Brain (organoid and tissue), 16 donors: ENCODE measurements at places on chromosomes 6 and 20.

DNA sequence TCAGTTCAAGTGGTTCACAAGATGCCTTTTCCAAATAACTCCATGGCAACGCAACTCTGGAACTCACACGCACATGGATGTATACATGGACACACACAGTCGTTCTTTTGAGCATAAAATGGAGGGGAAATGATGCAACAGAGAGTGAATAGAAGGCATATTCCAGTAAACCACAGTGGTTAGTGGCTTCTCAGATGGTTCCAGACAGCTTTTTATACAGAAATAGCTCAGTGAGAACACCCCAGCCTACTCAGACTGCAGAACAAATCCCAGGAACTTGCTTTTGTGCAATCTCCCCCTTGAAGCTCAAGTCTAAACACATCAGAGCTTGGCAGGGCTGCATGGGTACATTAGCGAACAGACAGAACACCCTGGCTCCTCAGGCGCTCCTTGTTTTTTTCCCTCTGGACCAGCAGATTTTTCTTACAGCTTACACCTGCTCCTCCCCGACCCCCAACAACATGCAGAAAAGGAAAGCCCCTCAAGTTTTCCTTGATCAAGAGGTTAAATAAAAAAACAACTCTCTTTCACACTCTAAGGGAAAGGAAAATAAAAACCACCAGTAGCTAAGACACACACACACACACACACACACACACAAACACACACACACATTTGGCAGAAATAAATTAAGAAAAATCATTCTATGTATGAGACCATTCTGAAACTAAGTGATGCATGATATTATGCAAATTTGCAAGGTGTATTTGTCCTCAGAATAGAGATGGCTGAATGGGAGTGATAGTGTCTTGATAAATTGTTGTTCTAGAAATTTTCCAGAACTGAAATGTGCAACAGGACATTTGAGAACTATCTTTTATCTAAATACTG, 51.2 kb upstream of the RANBP9 start:
- peak; percentile 78 for DNase-seq

DNA sequence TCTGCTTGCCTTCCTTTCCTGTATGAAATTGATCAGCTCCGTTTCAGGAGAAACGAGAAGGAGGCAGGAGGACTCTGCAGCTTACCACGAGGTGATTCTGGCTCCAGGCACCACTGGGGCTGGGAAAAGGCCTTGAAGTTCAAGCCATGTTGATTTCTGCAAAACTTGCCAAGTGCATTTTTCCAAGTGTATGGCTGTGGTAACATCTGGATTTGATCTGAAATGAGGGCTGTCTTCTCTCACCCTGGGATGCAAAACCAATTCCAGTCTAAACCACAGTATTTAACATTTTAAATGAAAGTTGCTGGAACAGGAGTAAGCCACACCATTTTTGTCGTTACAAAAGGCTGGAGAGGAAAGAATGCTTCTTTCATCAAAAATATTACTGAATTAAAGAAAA, 36.1 kb upstream of the FAM210B start:
- DNase-seq = peak; percentile 2

DNA sequence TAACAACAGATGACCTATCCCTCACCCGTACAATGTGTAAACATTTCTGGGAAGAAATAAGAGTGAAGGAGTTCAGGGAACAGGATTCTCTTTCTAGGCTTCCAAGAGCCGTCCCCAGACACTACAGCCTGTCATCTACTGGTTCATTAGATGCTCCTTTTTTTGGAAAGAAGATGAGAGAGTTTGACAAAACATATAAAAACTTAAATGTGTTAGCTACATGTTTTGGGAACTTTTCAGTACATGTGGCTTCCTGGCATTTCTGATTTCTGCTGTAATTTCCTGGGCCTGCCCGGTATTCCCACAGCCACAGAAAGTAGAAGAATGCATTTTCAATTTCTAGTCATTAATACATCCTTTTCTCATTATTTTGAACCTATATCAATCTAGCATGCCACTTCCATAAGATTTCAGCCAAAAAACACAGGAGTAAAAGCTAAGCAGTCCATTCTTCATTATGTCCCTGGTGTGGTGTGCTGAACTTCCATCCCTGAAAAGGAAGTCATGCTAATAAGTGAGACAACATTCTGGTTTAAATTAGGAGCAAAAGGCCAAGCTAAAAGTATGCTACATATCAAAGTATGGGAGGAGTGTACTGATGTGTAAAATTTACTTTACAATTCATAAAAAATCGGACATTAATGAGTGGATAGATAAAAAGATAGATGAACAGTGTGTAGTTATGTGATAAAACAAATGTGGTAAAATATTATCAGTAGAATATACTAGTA, 198.2 kb downstream of the WDR27 start:
- DNase-seq = no peak

DNA sequence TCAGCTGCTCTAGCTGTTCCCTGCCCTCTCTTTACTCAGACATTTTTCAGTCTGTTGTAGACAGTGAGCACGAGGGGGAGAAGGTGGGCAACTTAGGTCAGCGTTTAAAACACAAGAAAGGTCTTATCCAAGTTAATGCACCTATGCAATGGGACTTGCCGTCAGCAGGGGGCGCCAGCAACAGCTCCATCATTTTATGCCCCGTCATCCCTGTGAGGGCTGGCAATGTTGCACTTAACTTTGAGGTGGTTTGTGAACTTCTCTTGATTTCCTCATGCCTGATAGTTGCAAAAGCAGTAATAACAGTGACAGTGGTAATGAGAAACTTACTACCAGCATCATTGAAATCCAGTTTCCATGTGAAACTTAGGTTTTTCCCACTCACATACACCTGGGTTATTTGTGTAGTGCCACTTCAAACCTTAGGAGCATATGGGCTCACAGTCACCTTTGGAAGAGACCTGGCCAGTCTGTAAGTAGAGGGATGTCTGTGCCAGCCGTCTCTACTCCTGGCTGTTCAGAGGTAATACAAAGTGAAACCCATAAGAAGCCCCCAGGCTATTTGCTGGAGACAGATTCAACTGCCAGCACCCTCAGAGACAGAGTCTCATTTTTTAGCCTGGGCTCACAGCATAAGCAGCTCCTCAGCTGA, 44.9 kb upstream of the ID1 start:
- DNase-seq = no peak

- no peak for DNase-seq
Observed at GRCh38 chr6:147077251-147077650, 127.0 kb upstream of the STXBP5 start.

DNA sequence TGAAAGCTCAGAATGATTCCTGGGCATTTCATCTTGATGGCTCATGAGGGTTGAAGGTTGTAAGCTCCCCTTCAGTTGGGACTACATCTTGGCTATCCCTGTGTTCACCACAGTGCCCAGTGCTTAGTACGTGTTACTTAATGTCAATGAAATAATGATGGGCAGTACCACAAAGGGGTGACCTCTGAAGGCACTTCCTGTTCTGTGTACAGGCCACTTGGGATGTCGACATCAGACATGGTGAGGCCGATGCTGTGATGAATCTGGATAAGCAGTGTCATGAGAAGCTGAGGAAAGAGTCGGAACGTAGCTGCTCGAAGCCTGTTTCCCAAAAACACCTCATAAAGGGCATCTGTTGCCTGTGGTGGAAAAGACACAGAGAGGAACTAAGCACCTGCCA, 27.6 kb upstream of the RBL1 start:
- DNase-seq = no peak

DNA sequence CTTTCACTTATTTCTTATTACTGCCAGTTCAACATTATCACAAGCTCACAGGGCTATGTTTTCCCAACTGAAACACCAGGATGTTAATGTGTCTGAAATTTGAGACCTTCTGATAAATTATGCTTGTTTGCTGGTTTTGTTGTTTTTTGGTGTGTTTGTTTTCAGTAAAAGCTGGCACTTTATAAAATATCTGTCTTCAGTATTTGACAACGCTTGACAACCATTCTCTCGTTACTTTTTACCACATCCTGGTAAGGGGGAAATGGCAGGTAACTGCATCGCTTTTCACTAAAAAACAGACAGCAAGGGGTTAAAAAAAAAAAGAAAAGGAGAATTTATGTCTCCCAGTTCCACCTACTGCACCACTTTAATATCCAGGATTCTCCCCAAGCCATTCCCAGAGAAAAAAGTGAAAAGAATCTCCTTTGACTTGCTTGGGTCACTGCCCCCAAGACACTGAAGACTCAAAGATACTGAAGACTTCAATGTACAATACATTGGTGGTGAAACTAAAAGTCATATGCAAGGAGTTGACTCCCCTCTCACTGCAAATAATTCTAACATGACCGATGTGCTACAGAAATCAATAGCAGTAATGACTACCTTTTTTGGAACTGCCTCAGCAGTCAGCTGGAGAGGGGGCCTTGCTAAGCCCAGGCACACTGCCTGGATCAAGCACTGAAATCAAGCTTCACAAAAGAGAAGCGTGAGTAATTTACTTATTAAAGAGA, 88.9 kb downstream of the HIVEP2 start:
- no peak for DNase-seq

DNA sequence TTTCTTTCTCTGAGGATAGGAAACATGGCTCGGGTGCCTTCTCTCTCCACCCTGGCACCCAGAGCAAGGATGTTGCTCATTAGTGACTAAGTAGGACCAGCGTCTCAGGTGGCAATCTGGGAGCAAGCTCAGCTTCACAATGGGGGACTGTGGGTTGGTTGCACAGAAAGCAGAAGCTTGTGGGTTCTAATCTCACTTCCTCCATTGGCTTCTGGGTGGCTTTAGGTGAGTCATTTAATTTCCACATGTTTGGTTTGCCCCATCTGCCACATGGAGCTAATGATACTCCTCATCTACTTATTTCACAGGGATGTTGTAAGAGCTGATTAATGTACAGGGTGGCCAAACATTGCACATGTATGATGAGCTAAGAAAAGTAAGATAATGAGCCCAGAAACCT, 54.8 kb upstream of the AKIRIN2 start:
- no peak for DNase-seq

DNA sequence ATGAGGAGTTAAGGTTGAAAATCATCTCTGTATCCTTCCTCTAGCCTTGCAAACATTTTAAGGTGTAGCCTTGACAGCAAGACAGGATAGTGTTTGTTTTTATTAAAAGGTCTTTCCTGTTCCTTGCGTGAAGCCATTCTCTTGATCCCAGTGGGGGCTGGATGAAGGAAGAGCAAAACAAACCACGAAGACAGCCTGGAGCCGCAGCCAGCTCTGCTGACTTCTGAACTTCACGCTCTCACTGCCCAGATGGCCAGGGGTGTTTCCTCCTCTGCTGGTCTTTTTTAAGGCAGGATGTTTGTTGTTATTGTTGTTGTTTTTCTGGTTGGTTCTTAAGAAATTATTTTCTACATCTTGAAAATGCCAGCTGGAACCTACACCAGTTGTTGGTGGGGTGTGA, 156.4 kb downstream of the MTHFD1L start:
- no peak for DNase-seq

DNA sequence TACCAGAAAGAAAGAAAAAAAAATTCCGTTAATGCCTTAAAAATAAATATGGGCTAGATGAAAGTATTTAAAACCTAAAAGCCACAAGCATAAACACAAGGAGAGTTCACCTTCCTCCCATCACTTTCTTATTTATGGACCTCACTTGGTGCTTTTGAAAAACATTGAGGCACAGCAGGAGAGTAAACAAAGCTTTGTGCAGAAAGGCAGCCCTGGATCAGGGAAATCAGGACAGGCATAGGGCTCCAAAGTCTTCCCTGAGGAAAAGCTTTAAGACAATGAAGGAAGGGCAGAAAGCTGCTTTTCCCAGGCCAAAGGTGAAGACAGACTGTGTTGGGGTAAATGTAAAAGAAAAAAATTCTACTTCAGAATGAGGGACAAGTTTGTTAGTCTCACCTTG, 207.9 kb downstream of the CLVS2 start:
- DNase-seq = no peak

- peak; percentile 29 for DNase-seq
Observed at GRCh38 chr20:16441546-16442164, 131.6 kb downstream of the KIF16B start.

DNA sequence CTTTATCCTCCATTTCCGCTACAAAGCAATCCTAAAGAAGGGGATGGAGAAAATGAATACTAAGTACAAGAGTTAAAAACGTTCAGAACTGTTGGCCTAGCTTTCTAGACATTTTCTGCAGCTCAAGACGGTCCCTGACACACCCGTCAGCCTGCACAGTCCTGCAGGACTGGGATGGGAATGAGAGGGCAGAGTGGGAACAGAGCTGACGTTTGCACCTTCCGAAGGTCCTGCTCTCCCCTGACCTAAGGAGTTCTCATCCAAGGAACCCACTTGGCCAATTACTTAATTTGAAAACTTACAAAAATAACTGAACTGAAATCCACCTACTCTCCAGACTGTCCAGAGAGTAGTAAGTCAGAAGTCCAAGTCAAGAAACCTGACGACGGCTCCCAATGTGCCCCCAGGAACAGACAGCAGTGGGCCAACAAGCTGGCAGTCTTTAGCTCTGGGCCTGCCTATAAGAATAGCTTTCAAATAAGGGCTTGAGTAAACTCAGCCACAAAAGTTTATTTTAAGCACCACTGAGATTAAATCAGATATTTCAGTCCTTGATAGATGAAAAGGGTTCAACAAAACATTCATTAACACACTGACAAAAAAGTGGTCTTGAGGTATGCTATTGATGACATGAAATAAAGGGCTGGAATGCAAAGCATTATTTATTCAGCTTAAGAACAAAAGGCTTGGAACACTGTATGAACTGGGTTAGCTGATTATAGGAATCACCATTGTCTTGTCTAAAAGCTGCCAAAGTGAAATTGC, 76.8 kb downstream of the CNKSR3 start:
- DNase-seq = no peak

DNA sequence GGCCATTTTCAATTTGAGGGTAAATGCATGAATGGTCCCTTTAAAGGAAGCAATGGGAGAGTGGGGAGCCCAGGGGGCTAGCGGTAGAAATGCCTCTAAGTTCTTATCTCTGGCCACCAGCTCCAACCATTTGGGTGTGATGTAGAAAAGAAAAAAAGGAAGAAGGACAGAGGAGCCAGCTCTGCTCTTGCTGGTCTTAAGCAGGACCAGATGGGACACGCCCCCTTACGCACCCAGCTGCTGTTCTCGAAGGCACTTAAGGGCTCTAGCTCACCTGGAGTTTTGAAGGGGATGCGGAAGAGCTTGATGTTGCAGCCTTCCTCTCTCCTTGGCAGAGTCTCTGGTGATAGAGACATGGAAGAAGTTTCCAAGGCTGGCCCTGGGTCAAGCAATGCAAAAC, 59.5 kb upstream of the RNF144B start:
- no peak for DNase-seq
